Activated naive CD8-positive, alpha-beta T cell treated with anti-CD3 and anti-CD28 coated beads for 36 hours (primary cell): ENCODE measurements at places on chromosomes 2 and 18. TPM values are rescaled to one million over a fixed set of nuclear protein-coding genes. Genes with fewer than 3 reads are reported as not detected.

- no peak overlapping the region for H3K4me3 ChIP-seq
- peaks cover 2% of the 10 kb centered on the region for H3K4me1 ChIP-seq
- H3K27me3 ChIP-seq, result no peaks in the 10 kb centered on the region
- no peak for DNase-seq
Measured at GRCh38 chr2:46326231-46326980, 29.2 kb downstream of the EPAS1 start.

Gene CCDC141
- total RNA-seq, result 4.8 TPM

DNA sequence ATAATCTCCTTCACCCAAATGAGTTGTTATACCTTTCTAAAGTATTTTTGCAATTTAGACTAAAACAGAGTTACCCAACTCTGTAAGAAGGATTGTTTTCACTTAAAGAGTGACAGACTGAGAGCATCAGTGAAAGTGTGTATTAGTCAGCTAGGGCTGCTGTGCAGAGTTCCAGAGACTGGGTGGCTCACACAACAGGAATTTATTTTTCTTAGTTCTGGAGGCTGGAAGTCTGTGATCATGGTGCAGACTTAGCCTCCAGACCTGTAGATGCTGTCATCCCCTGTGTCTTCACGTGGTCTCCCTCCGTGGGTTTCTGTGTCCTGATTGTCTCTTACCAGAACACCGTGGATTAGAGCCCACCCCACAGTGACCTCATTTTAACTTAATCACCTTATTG lies 40.0 kb downstream of the BCL2L11 start:
- H3K27me3 ChIP-seq, result no peaks in the 10 kb centered on the region
- H3K4me3 ChIP-seq, result no peak overlapping the region
- no peak for DNase-seq

DNA sequence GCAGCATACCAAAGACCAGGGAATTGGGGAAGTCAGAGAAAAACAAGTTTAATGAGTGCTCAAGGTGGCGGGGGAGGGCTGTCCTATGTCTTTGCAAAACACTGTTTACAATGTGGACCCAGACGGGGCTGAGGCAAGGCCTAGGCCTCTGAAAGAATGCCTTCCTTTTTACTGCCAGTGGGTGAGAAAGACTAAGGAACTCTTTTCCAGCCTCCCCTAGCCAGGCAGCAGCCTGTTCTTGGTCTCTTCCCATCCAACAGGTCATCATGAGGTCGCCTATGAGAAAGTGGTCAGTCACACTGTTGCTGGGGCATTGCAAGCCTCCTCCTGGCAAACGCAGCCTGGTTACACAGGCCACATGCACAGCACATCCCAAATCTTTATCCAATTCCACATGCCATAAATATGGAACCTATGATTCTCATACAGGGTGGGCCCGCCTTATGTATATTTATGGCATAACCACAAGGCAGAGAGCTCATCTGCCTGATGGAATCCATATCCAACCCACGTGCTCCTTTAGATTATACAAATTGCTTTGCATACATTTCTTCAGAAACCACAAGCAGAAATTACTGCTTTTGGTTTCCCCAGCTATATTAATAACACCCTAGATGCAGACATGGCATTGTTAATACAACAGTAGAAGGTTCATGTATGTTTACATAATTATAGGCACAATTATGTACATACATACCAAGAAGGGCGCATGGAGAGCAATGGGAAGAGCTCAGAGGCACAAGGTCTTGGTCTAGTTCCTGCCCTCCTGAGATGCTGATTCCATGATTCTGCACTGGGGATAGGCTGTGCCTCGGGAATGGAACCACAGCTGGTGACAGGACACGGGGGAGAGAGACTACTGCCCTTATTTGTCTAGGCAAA lies 48.6 kb downstream of the NRP2 start:
- H3K27ac ChIP-seq, result no peak overlapping the region
- no peaks in the 10 kb centered on the region for H3K27me3 ChIP-seq
- H3K36me3 ChIP-seq, result no peaks in the 10 kb centered on the region
- no peak for DNase-seq

Gene XIRP2
- not detected for total RNA-seq

- no peak overlapping the region for H3K27ac ChIP-seq
- H3K4me1 ChIP-seq, result peaks cover 4% of the 10 kb centered on the region
- H3K36me3 ChIP-seq, result no peaks in the 10 kb centered on the region
- peaks cover 10% of the 10 kb centered on the region for H3K27me3 ChIP-seq
Measured at GRCh38 chr2:223697316-223697891, 95.2 kb upstream of the SCG2 start.

DNA sequence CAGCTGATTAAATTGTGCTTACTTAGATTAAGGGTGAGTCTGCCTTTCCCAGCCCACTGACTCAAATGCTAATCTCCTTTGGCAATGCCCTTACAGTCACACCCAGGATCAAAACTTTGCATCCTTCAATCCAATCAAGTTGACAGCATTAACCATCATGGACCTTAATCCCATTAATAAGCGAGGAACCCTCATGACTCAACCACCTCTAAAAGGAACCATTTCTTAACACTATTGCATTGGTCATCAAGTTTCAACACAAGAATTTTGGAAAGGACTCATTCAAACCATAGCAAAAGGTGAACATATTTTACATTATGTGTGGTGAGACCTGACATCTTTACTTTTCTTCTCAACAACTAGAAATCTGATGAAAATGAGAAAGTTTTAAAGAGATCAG lies 187.0 kb downstream of the OSR1 start:
- H3K27ac ChIP-seq, result no peak overlapping the region
- H3K4me1 ChIP-seq, result no peaks in the 10 kb centered on the region
- no peak for DNase-seq

- H3K4me1 ChIP-seq, result no peaks in the 10 kb centered on the region
- no peak overlapping the region for H3K4me3 ChIP-seq
- H3K36me3 ChIP-seq, result no peaks in the 10 kb centered on the region
- no peaks in the 10 kb centered on the region for H3K27me3 ChIP-seq
- no peak for DNase-seq
Measured at GRCh38 chr2:56754066-56754615, 570.4 kb downstream of the CCDC85A start.

DNA sequence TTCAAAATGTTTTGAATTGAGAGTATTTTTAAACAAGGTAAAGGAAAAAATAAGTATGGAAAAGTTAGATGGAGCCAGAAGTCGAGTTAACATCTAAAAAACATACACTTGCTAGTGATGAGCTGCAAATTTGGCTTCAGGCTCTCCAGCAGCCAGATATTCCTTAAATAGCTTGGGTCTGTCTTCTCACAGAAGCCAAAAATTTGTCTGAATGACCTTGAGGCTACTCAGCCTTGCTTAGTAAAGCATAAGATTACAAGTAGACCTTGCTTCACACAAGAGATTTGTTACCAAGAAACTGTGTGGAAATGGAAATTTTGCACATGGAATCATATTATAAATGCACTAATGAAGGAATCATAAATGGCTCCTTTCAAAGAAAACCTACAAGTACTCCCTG lies 40.8 kb upstream of the GRB14 start:
- no peaks in the 10 kb centered on the region for H3K36me3 ChIP-seq
- DNase-seq, result no peak
- H3K27me3 ChIP-seq, result no peaks in the 10 kb centered on the region
- H3K27ac ChIP-seq, result no peak overlapping the region

Gene TRIM54
- total RNA-seq, result 0.24 TPM

DNA sequence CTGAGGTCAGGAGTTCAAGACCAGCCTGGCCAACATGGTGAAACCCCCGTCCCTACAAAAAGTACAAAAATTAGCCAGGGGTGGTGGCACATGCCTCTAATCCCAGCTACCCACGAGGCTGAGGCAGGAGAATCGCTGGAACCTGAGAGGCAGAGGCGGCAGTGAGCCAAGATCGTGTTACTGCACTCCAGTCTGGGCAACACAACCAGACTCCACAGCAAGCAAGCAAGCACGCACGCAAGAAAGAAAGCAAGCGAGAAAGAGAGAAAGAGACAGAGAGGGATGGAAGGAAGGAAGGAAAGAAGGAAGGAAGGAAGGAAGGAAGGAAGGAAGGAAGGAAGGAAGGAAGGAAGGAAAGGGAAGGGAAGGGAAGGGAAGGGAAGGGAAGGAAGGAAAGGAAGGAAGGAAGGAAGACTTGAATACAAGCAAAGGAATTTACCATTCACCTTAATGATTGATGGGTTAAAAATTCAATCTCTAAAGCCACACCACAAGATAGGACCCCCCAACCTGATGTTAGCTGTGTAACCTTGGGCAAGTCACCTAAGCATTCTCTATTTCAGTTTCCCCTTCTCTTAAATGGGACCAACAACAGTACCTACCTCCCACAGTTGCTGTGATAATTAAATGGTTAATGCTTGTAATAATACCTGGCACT lies 181.7 kb downstream of the ATAD2B start:
- no peaks in the 10 kb centered on the region for H3K27me3 ChIP-seq
- no peak overlapping the region for H3K4me3 ChIP-seq
- no peak for DNase-seq
- H3K36me3 ChIP-seq, result peaks cover 21% of the 10 kb centered on the region
- no peak overlapping the region for H3K27ac ChIP-seq
- H3K4me1 ChIP-seq, result no peaks in the 10 kb centered on the region

- H3K36me3 ChIP-seq, result no peaks in the 10 kb centered on the region
- no peaks in the 10 kb centered on the region for H3K27me3 ChIP-seq
- H3K27ac ChIP-seq, result no peak overlapping the region
- H3K4me3 ChIP-seq, result no peak overlapping the region
Measured at GRCh38 chr2:524442-524841, 152.8 kb downstream of the TMEM18 start.

GRCh38 chr18:58491113-58491696 lies 137.7 kb downstream of the ALPK2 start:
- peaks cover 10% of the 10 kb centered on the region for H3K4me1 ChIP-seq
- no peak for DNase-seq
- no peaks in the 10 kb centered on the region for H3K36me3 ChIP-seq
- H3K27ac ChIP-seq, result no peak overlapping the region
- H3K27me3 ChIP-seq, result peaks cover 38% of the 10 kb centered on the region

- peaks cover 1% of the 10 kb centered on the region for H3K4me1 ChIP-seq
- no peak overlapping the region for H3K4me3 ChIP-seq
- H3K36me3 ChIP-seq, result no peaks in the 10 kb centered on the region
- no peak for DNase-seq
Measured at GRCh38 chr2:226600802-226601201, 198.8 kb downstream of the IRS1 start.

DNA sequence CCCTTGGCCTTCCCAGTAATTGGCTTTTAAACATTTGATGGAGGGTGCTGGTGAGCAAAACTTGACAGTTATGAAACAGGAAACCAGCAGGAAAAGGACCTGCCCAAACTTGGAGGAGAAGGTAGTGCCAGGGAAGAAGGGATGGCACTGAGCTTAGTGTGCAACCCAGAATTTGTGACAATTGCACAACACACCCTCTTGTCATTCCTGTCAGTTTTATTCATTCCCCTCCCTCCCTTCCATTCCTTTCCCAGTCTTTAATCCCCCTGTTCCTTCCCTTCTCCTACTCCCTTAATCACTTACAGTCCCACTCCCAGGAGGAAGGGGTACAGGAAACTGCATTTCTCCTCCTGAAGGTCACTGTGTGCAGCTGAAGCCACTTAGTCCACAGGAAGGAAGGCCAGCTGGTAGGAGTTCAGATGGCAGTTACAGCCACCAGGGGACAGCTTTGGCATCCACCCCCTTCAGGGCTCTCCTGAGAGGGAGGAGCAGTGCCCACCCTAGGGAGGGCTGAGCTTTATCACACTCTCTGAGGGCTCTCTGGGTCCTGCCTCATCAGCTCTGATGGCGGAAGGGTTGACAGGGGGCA lies 24.0 kb upstream of the SIGLEC15 start:
- DNase-seq, result no peak
- no peak overlapping the region for H3K4me3 ChIP-seq
- H3K27me3 ChIP-seq, result peaks cover 8% of the 10 kb centered on the region

Gene ALPP
- not detected for total RNA-seq

Gene ANKRD23
- total RNA-seq, result 2.7 TPM
